Activated CD8-positive, alpha-beta memory T cell treated with anti-CD3 and anti-CD28 coated beads for 1 hour (primary cell): ENCODE measurements at places on chromosomes 2 and 18.

DNA sequence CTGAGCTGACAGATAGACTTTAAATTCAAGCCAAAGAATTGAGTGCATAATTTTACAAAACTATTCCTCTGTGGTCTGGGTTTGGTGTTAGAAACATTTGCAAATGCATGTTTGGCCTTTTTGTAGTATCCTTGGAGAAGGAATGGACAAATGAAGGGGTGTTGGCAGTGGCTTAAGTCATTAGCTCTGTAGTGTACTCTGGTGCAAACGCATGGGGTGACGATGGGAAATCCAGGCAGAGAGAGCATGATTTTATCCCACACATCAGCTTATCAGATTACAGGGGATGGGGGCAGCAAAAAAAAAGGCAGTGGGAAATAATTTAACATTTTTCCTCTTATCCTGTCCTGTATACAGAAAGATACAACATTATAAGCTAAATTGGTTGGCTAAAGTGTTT is 320.6 kb downstream of the ZNF516 start:
- no peak for DNase-seq

DNA sequence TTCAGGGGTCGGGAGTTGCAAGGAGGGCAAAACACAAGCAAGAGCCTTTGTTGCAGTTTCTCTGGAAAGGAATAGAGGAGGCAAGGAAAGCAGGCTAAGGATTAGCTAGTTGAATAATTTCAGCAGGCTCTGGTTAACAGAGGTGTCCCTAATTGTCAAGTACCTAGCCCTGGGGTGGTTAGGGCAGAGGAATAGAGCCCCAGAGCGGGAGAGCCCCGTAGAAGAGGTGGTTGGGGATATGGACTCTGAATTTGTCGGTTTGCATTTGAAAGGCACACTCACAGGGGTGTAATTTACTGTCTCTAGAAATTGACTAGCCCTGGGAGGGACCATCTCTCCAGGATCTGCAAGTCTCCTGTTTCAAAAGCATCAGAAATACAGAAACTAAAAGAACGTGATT is 1030.2 kb downstream of the TMEM182 start:
- no peak for DNase-seq

DNA sequence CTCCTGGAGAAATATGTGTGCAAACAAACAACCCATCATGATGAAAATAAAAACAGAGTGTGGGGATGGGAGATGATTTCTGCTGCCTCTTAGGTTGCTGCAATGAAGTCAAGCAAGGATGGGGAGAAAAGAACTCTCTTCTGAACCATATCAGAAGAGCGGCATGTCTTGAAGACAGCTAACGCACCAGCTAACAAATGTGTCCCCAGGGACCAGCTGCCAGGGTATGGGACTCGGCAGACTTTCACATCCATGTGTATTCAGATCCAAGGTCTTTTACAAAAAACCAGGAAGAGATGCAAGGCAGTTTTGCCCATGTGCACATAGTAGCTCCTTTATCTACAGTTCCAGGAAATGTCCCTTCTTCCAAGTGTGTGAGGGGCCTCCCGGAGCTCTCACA is 125.4 kb downstream of the CLIP4 start:
- DNase-seq = no peak

GRCh38 chr2:159009940-159010339 is 41.5 kb downstream of the TANC1 start:
- DNase-seq = no peak

DNA sequence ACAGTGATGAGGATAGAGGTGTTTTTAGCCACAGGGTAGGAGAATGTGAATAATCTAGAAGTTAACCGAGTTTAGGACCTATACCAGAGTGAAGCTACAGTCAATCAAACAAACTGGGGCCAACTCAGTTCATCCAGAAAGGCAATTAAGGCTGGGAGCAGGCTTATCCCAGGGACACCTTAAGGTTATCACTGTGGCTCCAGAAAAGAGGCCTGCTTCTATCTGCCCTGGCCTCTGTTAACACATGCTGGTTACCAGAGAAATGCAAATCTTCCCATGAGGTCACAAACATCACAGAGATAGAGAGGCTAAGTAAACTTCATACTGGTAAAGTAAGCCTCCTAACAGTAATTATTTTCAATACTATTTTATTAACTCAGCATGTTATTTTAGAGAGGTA is 93.2 kb upstream of the GRB14 start:
- no peak for DNase-seq

- no peak for DNase-seq
Measured at GRCh38 chr2:40935349-40935748, 483.5 kb upstream of the SLC8A1 start.

GRCh38 chr2:1644427-1644826 is 99.9 kb downstream of the PXDN start:
- no peak for DNase-seq

DNA sequence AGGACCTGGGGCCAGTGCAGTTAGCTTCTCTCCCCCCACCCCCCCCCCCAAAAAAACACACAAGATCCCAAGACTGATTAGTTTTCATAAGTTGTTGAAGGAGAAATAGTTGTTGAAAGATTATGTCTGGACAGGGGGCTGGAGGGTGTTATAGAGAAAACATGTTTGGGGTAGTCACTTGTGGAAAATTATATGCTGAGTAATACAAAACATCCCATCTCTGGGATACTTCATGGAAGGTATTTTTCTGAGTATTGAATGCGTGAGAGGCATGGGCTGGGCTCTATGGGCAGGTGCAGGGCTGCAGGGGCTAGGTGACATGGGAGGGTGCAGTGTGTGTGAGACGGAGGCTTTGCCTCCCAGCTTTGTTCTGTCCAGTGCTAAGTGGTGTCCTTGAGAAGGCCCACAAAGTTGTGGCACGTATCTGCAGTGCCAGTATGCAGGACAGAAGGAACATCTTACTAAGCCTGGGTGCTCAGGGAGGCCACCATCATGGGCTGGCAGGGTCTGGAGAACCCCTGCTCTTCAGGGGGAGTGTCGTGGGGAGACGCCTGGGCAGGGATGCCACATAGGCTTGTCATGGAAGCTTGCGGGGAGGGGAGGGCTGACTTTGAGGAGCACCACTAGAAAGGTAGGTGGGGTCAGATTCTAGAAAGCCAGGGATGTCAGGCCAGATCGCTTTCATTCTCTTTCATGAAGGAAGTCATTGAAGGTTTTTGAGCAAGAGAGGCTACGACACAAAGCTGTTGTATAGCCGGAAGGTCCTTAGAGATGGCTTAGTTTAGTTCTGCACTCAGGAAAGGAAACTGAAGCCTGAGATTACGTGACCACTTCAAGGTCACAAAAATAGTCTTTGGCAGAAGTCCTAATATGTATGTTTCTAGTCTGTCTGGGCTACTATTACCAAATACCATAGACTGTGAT is 232.0 kb downstream of the LDLRAD4 start:
- no peak for DNase-seq

- DNase-seq = no peak
Measured at GRCh38 chr2:12990523-12990922, 273.8 kb downstream of the TRIB2 start.

DNA sequence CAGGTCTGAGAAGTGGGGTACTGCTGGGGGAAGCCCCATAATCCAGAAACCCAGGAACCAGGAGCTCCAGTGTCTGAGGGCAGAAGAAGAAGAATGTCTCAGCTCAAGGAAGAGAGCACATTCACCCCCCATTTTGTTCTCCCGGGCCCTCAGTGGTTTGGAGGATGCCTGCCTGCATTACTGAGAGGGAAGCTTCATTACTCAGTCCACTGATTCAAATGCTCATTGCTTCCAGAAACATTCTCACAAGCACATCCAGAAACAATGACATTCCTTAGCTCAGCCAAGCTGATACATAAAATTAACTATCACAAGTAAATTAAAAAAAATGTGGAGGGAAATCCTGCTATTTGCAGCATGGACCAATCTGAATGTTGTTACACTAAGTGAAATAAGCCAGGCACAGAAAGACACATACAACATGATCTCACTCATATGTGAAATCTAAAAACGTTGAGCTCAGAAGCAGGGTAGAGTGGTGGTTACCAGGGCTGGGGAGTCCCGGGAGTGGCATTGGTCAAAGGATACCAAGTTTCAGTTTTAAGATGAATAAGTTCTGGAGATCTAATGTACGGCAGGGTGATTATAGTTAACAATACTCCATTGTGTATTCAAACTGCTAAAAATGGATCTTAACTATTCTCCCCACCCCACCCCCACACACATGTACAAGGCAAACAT is 459.3 kb downstream of the GALR1 start:
- DNase-seq = no peak

DNA sequence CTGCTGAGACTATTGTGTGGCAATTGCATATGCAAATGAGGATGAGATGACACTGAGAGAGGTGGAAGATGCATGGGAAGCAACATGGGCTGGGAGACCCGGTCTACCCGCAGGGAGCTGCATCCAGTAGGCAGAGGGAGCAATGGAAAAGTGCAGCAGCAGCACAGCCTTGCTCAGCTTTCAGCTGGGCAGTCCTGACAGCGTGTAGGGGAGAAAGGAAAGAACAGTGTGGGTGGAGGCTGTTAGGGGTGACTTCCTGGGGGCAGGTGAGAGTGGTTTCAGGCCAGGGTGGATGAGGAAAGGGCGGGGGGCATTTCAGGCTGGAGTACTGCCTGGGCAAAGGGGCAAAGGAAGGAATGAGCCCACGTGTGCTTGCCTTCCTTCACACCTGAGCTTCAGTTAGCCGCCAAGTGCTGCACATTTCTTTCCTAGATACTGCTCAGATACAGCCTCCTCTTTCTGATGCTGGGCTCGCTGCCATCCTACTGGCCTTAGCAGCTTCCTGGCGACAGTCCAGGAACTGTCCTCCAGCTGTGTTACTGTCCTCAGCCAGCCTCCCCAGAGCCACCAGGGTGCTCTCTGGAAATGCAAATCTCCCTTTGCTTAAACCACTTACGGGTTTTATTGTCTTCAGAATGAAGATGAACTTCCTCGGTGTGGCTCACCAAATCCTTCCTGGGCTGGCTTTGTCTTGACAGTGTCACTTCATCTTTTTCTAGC is 276.3 kb downstream of the TSN start:
- DNase-seq = no peak

GRCh38 chr18:41853280-41853679 is 101.8 kb upstream of the PIK3C3 start:
- no peak for DNase-seq

DNA sequence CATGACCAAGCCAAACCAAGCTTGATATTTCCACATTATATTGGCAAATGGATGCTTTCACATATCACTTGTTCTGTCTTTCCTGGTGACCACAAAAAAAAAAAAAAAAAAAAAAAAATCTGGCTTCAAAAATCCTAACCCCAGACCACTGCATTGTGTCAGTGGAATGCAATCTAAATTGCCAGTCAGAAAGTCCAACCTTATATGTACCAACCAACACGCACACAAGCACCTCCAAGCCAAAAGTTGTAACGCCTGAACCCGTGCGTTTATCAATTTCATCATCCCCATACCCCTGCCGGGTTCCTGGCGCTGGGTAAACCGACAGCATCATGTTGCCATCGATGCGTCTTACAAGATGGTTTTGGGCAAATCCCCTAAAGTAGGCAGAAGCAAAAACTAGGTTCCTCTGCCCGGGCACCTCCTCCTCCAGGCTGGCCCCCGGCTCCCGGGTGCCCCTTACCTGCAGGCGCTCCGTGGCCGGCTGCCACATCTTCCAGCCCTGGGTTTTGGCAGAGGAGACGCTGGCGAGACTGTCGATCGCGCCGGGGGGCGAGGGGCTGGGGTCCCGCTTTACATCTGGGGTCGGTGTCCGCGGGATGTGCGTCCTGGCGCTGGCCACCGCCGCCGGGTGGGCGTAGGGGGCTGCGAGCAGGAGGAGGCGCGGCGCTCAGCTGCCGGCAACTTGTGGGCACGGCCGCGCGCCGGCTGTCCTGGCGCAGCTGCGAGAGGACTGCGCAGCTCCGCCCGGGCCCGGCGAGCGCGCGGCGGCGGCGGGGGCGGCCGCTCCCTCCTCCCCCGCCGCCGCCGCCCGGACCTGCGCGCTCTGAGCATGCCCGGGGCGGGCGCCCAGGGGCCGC is at the start of gene PID1:
Gene PID1, minus strand, starts transcription at position 737 of the 860 bp plus-strand sequence. Its CDS starts 244 bp downstream, at position 493.
- DNase-seq = no peak

- DNase-seq = no peak
Measured at GRCh38 chr2:13681936-13682335, 950.6 kb upstream of the LRATD1 start.

- no peak for DNase-seq
Measured at GRCh38 chr18:52451256-52451655, 111.3 kb downstream of the DCC start.

DNA sequence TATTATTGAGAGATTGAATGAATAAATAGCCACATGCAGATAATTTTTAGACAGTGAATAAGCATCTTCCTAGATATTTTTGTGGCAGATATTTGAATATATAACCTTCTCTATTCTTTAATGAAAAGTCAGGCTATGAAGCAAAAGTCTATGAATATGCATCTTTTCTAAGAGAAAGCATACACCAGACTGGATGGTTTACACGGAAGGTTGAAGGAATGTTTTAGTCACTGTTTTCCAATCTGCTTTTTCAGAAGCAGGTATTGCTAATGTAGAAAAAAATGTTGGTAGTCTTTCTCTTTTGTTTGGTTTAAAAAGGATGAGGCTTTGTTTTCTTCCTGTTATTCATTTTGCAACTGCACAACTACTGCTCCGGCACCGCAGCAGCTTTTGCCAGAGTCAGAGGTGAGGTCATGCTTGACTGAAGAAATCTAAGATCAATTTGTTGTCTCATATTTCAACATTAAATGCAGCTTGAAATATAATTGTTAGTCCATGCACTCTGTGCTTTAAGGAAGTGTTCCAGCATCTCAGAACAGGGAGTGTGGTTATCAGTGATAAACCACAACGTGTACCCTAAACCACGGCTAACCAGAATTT is 1540.8 kb upstream of the PIK3C3 start:
- DNase-seq = no peak

DNA sequence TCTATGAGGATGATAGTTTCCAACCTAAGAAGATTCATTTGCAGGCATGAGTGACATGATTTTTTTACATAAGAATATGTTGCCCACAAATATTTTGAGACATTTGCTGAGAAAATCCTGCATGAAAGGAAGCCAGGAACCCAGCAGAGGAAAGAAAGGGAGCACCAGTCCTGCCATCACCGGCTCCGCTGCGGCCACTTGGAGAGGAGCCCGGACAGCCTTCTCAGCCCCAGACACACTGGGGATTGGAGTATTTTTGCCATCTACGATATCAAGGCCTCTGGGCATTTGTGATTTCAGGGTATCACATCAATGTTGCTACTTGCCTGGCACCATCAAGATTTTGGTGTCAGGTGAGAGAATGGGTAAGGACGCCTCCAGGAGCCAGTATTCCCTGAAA is 228.3 kb downstream of the PTGR3 start:
- DNase-seq = no peak
